ENCODE measurements at places on chromosomes 5 and 9.

DNA sequence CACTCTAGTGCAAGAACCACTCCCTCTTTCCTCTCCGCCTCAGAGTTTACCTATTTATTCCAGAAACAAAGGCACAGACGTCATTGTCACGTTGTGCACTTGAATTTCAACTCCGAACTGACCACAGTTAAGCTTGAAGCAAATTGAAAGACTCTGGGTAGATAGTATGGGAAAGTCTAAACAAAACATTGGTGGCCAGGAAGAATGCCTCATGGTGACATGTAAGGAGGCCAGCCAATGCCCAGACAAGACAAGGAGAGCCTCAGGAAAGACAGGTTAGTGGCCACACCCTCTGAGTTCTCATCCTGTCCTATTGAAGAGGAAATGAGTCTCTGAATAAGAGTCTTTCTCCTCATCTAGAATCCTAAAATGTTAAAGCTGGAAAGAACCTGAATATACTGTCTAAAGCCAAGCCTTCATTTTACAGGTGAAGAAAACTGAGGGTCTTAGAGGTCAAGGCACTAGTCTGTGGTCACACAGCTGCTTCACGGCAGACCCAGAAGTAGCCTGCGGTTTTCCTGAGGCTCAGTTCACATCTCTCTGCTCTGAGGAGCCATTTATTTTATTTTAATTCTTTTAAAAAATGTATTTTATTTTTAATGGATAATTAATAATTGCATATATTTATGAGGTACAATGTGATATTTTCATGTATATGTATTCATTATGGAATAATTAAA, 30.2 kb downstream of the ZFAND5 start:
- DNase-seq: no peak

DNA sequence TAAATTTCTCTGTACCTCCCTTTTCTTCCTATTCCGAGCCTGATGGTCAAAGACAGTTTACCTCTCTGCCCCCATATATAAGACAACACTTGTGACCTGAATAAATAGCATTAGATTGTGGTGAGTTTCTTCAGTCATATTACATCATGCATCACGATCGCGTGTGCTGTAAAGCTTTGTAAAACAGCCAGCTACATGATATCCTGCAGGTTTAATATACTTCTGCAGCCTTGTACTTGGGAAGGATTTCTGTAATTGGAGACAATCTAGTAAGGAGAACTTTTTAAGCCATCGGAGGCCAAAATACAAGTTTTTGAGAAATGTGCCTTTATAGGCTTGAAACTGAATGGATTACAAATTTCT, 711.8 kb upstream of the WWC1 start:
- DNase-seq: no peak

- DNase-seq: no peak
Measured at GRCh38 chr5:92890841-92891244, 690.2 kb downstream of the NR2F1-AS1 start.

GRCh38 chr5:135883441-135883840, 12.2 kb downstream of the IL9 start:
- DNase-seq: no peak

DNA sequence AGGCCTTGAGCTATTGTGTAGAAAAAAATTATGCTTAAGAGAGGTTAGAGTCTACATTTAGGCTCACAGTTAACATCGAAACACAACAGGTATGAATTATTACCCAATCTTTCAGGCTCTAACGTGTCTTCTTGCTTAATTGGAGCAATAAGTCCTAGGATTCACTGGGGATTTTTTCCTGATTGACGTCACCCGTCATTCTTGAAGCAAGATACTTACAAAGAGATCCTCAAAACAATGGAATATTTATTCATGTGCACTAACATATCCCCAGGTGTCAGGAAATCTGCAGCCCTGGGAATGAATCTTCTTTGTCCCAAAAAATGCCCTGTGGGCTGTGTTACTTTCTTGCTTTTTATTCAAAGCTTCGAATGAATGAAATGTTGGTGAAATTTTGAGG, 413.5 kb downstream of the NFIB start:
- DNase-seq: no peak

- no peak for DNase-seq
Measured at GRCh38 chr5:68542207-68542606, 326.7 kb downstream of the PIK3R1 start.

DNA sequence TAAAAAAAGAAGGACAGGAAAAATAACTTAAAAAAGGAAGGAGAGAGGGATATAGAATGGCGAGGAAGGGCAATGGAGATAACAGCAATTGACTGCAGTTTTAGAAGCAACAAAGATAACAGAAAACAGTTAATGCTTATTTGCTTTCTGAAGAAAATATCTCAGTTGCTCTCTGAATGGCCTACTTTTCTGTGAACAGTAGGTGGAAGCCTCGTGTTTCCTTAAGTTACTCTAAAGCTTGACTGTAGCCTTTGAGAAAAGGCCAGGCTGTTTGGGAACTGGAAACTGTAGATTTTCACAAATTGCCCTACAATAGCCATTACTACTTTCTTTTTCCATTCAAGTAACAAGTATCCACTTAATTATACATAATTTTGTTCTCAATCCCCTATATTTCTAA, 404.5 kb downstream of the YTHDC2 start:
- DNase-seq: no peak

DNA sequence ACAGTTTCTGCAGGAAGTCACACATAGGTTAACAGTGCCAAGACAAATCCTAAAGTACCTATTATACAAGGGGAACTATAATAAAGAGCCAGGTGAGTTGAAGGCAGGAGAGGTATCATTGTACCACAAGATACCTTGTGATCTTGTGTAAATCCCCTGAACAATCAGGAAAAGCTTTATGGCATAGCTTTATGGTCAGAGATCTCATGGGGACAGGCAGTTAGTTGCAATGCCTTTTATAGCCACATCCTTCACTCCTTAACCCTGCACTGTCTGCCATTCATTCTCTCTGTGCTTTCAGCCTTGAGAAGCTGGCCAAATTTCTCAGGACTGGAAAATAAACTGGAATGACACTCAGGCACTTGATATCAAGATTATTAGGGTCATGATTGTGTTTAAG, 97.0 kb downstream of the GHR start:
- no peak for DNase-seq

DNA sequence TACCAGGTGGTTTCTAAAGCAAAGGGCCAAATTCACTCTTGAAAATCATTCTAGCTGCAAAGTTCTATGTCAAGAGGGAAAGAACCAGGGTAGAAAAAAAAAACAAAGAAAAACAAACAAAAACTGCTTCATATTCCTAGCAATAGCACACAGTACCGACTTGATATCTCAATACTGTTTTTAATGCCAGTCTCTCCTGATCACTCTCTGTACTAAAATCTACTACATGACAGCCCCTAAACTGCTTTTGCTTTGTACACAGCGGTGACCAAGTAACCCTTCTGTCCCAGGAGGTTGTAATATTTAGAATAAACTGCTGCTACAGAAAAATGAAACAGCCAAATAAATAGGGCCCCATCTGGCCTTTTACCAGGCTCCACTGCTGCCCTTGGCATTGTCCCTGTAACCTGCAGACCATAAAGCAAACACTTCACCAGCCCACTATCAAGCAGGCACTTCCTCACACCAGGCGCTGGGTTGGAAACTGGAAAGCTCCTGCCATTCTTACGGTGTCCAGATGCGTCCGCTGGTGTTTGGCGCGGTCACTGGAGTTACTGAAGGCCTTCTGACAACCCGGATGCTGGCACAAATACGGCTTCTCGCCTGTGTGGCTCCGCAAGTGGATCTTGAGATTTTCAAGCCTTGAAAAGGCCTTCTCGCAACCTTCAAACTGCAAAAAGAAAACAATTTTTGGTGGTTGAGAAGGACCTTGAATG, 363.2 kb downstream of the GLIS3 start:
- no peak for DNase-seq
